ENCODE measurements at places on chromosomes 13 and 19. TPM values are rescaled to one million over a fixed set of nuclear protein-coding genes. Genes with fewer than 3 reads are reported as not detected.

GRCh38 chr19:31572102-31572975 lies 223.1 kb upstream of the TSHZ3 start:
- no peaks in the 10 kb centered on the region for H3K27me3 ChIP-seq
- no peak overlapping the region for H3K27ac ChIP-seq

- no peak overlapping the region for H3K27ac ChIP-seq
- DNase-seq: no peak
- no peaks in the 10 kb centered on the region for H3K4me1 ChIP-seq
- H3K36me3 ChIP-seq: no peaks in the 10 kb centered on the region
- no peaks in the 10 kb centered on the region for H3K27me3 ChIP-seq
- no peak overlapping the region for H3K4me3 ChIP-seq
These were observed 60.9 kb upstream of the RANBP3 start for GRCh38 chr19:6038634-6039405.

DNA sequence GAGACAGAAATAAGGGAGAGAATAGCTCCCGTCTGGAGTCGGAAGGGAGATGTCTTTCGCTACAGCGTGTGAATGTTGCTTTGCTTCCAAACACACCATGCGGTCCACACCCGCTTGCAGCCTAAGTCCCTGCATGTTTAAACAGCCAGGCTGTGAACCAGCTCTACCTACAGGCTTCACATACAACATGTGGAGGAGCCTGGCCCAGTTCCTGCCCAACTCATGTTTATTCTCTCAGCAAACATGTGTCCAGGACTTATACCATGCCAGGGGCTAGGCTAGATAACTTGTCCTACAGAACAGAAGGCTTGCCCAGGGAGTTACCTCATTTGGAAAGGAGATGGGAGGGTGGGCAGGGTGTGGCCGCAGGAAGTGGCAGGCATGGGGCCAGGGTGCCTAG lies 181.5 kb downstream of the FOXO1 start:
- H3K4me3 ChIP-seq: peak overlapping the region; percentile 6
- no peak overlapping the region for H3K27ac ChIP-seq
- no peaks in the 10 kb centered on the region for H3K36me3 ChIP-seq
- H3K4me1 ChIP-seq: peaks cover 90% of the 10 kb centered on the region
- DNase-seq: no peak

DNA sequence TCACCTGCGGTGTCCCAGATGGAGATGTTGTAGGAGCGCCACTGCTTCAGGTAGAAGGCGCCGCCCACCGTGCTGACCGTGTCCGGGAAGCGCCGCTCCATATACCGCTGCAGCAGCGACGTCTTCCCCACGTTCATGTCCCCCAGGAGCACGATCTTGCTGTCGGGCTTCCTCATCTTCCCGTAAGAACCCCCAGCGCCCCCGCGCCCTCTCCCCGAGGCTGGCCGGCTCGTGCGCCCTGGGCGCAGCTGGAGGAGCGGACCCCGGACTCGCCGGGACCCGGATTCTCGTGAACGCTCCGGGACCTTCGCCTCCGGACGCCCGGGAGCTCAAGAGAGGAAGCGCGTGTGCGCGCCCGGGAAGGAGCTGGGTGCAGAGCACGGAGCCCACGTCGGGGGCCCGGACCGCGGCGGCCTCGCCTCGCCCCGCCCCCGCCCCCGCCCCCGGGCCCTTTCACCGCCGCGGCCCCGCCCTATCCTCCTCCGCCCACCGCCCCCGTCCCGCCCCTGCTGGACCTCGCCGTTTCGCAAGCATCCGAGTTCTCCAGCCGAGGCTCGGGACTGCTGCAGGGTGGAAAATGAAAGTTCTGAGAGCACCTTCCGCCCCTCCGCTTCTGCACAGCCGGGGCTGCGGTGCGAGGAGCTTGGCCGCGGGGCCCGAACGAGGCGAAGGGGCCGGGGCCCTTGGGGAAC lies at the start of gene RAB20:
Gene RAB20 (minus strand): TSS at position 379 of the 692 bp plus-strand sequence. CDS start 203 bp downstream, at position 176.
- no peaks in the 10 kb centered on the region for H3K27me3 ChIP-seq
- peaks cover 9% of the 10 kb centered on the region for H3K4me1 ChIP-seq
- H3K27ac ChIP-seq: peak within 1 kb of the TSS; percentile 54
- H3K4me3 ChIP-seq: peak within 1 kb of the TSS; percentile 74
- no peaks in the 10 kb centered on the region for H3K36me3 ChIP-seq
- peak; percentile 46 for DNase-seq

MUC16 gene
- total RNA-seq: 0.02 TPM

KLK1 gene
- total RNA-seq: 0.27 TPM

CALR gene
- total RNA-seq: 832 TPM

- H3K4me1 ChIP-seq: no peaks in the 10 kb centered on the region
- peak; percentile 7 for DNase-seq
- no peaks in the 10 kb centered on the region for H3K36me3 ChIP-seq
These were observed 11.8 kb upstream of the CCNA1 start for GRCh38 chr13:36420437-36420891.

ZNF534 gene
- total RNA-seq: not detected

GRCh38 chr13:91540158-91540736 lies 141.8 kb downstream of the GPC5 start:
- no peak overlapping the region for H3K4me3 ChIP-seq
- H3K27me3 ChIP-seq: no peaks in the 10 kb centered on the region
- peak overlapping the region; percentile 38 for H3K27ac ChIP-seq

MEIS3 gene
- not detected for total RNA-seq

DNA sequence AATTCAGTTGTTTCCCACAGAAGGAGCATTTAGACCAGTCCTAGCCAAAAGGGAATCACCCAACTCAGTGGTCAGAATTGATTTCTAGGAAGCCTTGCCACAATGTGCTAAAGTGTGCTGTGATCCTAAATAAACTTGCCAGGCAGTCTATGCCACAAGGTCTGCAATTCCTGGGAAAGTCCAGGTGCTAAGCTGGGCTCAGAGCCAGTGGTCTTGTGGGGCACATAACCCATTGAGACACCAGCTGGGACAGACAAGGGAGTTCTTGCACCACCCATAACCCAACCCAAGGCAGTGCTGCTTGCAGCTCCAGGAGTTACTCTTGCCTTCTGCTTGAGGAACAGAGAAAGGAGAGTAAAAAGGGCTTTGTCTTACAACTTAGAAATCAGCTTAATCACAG lies 489.5 kb upstream of the SPRY2 start:
- no peak for DNase-seq
- H3K4me3 ChIP-seq: no peak overlapping the region
- H3K4me1 ChIP-seq: no peaks in the 10 kb centered on the region

GRCh38 chr13:47774671-47774994 lies 226.4 kb downstream of the SUCLA2 start:
- no peaks in the 10 kb centered on the region for H3K36me3 ChIP-seq
- no peaks in the 10 kb centered on the region for H3K27me3 ChIP-seq
- H3K4me3 ChIP-seq: no peak overlapping the region
- DNase-seq: no peak

DNA sequence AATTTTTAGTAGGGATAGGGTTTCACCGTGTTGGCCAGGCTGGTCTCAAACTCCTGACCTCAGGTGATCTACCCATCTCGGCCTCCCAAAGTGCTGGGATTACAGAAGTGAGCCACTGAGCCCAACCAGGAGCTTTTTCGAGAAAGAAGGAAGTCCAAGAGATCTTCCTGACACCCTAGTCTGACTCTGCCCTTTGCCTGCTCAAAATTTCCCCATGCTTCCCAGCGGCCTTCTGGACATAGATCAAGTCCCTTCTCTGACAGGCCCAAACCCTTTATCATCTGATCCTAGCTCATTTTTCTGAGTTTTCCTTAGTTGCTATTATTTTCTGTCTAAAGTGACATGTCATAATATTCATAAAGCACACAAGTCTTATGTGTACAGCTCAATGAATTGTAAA lies 1.5 kb upstream of the BAX start:
- H3K4me1 ChIP-seq: peaks cover 17% of the 10 kb centered on the region
- H3K27ac ChIP-seq: no peak overlapping the region
- no peak overlapping the region for H3K4me3 ChIP-seq
- DNase-seq: no peak

DNA sequence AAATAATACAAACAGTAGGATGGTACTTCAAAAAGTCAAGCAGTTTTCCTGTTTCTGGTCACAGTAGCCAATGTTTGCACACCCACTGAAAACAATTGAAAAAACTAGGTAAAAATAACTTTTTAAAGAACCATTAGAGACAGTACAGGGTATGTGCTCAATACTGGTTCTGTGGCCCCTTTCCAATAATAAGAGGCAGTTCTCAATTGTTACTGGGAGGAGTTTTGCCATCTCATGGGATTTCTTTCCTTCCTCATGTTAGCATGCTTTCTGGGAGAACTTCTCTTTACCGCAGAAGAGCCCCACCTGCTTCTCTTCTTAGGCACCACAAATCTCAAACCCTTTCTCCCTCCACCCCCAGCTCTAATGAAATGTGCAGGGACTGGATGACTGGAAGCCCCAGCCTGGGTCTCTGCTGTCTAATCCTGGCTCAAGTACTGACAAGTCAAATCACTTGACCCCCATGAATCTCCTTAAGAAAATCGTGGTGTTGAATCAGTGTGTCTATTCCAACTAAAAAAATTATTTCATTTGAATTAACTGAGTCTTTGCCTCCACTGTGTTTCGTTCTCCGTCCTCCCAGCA lies 14.6 kb downstream of the METTL21C start:
- H3K4me3 ChIP-seq: no peak overlapping the region
- no peak overlapping the region for H3K27ac ChIP-seq
- no peaks in the 10 kb centered on the region for H3K4me1 ChIP-seq
- no peaks in the 10 kb centered on the region for H3K27me3 ChIP-seq

CGB3 gene
- not detected for total RNA-seq

DNA sequence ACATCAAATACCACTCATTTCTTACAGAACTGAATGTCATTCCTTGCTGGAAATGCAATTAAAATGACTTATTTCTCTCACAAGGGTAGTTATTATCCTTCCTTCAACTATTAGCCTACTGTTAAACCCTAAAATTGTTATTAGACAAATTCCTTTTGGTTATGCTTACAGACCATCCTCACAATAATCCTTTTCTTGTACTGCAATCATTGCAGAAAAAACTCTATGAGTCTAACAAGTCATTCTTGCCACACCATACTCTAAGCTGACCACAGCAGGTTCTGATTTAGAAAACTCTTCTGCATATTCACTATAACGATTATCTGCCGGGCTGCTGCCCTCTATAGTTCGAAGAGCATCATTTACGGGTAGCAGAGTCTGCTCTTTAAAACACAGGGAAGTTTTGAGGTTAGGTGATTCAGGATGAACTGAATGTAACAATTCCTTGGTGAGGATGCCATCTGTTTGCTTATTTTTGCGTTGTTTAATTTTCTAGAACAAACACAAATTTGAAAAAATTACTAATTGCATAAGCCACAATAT lies 38.2 kb downstream of the MTMR6 start:
- no peak for DNase-seq
- no peaks in the 10 kb centered on the region for H3K4me1 ChIP-seq
- no peaks in the 10 kb centered on the region for H3K27me3 ChIP-seq
- H3K27ac ChIP-seq: no peak overlapping the region
- H3K4me3 ChIP-seq: no peak overlapping the region

DNA sequence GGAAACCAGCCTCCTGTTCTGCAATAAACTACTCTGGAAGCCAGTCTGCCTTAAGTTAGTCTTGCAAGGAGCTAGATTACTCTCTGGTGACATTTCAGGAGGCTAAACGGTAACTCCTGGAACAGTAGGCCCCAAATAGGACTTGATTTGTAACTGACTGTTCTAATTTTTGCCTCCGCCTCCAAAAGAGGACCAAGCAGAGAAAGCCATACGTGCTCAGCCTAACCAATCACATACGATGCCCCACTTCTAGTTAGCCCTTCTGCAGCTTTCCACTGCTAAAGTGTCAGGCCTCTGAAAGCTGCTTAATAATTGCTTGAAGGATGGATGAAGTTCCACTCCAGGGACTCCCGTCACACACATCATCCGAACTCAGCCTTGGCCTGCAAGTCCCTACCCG lies 744 bp downstream of the ZNF805 start:
- no peaks in the 10 kb centered on the region for H3K27me3 ChIP-seq
- peaks cover 19% of the 10 kb centered on the region for H3K36me3 ChIP-seq
- peaks cover 27% of the 10 kb centered on the region for H3K4me1 ChIP-seq

DNA sequence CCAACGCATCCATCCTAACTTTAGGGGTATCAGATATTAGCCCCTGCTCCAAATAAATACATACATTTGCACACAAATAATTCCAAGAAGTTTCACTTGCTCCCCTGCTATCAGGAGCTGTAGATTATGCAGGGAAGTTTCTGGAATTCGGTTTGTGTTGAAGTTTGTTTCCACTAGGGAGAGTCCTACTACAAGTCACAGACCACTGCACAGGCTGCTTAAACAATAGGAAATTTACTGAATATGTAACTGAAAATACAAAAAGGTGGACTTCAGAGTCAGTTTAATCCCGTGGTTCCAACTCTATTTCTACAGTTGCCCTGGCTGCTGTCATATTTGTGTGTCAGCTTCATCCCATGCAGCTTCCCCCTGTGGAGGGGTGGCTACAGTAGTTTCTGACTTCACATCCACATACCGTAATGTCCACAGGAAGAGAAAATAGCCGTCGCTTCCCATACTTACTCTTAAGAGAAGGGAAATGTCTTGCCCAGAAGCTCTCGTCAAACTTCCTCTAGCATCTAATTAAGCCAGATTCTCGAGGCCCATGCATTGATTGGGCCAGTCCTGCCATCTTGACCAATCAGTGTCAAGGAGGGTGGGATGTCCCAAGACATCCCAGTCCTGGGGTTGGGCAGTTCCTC lies 286.6 kb downstream of the COG6 start:
- no peak for DNase-seq
- H3K4me1 ChIP-seq: peaks cover 5% of the 10 kb centered on the region
- H3K27me3 ChIP-seq: no peaks in the 10 kb centered on the region
- no peaks in the 10 kb centered on the region for H3K36me3 ChIP-seq

DNA sequence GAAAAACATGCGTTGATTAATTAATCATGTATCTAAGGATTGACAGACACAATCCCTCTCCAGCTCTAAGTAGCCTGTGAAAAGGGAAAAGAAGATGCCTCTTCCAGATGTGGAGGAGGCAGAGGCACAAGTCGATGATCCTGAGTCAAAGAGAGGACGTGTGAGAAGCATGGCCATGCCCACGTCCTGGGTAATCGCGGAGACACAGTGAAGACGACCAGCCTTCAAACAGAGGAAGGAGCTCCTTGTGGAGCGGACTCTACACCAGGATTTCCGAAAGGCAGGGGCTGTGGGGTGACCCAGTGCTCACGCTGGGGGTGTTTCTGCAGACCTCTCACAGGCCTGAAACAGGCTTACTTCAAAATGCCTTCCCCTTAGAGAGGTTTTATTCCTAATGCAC lies 70.5 kb downstream of the COL4A1 start:
- no peak overlapping the region for H3K27ac ChIP-seq
- no peak for DNase-seq
- no peaks in the 10 kb centered on the region for H3K27me3 ChIP-seq
- no peaks in the 10 kb centered on the region for H3K36me3 ChIP-seq
- H3K4me1 ChIP-seq: no peaks in the 10 kb centered on the region

All from CD8-positive, alpha-beta memory T cell (primary cell).